IPS DF 6.9 (cell line): ENCODE measurements at places on chromosomes 11 and 22.
A peak's percentile ranks its signal among the peaks of the same experiment; 100 is the strongest.

- DNase-seq = no peak
These were observed 11.8 kb upstream of the WDR74 start for GRCh38 chr11:62850911-62851806.

- DNase-seq = no peak
These were observed 908 bp downstream of the LIMK2 start for GRCh38 chr22:31212783-31213629.

- no peak for DNase-seq
These were observed 26.8 kb upstream of the LIPT2 start for GRCh38 chr11:74520316-74520715.

GRCh38 chr11:119783466-119784400 is 54.7 kb upstream of the NECTIN1 start:
- no peak for DNase-seq

GRCh38 chr11:15035283-15035682 is 38.1 kb upstream of the CALCB start:
- DNase-seq = peak; percentile 22

- no peak for DNase-seq
These were observed 1786.5 kb upstream of the RAG2 start for GRCh38 chr11:38384568-38384967.
